Activated CD8-positive, alpha-beta memory T cell treated with anti-CD3 and anti-CD28 coated beads, Interleukin-2, amount 10 ng/mL, durations not matched to agents 7 days and 5 days (primary cell): ENCODE measurements at places on chromosomes 12 and 14.

GRCh38 chr14:48504921-48505320, 829.5 kb upstream of the MDGA2 start:
- DNase-seq, result no peak

- DNase-seq, result peak; percentile 51
These were observed 1.2 kb downstream of the PELI2 start for GRCh38 chr14:56119201-56119981.

GRCh38 chr12:2259369-2259768, 206.6 kb downstream of the CACNA1C start:
- DNase-seq, result no peak

GRCh38 chr12:20704860-20705259, 9.7 kb downstream of the SLCO1C1 start:
- no peak for DNase-seq

GRCh38 chr12:19856389-19856788, 417.1 kb downstream of the AEBP2 start:
- DNase-seq, result no peak

DNA sequence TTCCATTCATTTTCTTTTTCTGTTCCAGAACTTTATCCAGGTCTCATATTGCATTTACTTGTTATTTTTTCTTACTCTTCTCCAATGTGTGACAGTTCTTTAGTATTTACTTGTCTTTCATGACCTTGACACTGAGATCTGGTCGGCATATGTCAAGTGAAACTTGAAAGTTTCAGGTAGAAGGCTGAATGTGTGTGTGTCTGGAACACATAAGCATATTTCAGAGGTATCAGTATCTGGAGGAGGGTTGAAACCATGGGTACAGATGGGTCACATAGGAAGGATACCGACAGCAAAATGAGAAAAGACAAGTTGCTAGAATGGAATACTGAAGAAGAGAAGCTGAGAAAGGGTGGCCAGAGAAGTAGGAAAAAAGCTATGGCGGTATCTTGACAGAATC, 22.5 kb upstream of the PTGDR start:
- DNase-seq, result no peak

DNA sequence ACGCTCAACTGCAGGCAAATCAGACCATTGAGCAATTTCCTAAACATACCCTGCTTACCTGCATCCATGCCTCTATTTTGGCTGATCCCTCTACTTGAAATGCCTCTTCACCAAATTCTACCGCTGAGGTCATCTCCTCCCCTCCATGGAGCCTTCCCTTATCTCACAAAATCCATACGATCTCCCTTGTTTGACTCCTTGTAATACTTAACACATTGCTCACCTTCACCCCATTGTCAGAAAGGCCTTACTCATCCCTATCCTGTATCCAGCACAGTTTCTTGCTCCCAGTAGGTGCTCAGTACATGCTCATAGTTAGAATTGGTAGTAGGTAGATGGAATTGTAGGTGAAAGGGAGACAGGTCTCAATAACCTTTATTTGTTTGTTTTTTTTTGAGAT, 5.4 kb downstream of the DDN start:
- DNase-seq, result no peak

- peak; percentile 43 for DNase-seq
These were observed 1.2 kb upstream of the WSB2 start for GRCh38 chr12:118061873-118062843.

GRCh38 chr12:109436188-109436560, 40.9 kb downstream of the KCTD10 start:
- DNase-seq, result no peak

DNA sequence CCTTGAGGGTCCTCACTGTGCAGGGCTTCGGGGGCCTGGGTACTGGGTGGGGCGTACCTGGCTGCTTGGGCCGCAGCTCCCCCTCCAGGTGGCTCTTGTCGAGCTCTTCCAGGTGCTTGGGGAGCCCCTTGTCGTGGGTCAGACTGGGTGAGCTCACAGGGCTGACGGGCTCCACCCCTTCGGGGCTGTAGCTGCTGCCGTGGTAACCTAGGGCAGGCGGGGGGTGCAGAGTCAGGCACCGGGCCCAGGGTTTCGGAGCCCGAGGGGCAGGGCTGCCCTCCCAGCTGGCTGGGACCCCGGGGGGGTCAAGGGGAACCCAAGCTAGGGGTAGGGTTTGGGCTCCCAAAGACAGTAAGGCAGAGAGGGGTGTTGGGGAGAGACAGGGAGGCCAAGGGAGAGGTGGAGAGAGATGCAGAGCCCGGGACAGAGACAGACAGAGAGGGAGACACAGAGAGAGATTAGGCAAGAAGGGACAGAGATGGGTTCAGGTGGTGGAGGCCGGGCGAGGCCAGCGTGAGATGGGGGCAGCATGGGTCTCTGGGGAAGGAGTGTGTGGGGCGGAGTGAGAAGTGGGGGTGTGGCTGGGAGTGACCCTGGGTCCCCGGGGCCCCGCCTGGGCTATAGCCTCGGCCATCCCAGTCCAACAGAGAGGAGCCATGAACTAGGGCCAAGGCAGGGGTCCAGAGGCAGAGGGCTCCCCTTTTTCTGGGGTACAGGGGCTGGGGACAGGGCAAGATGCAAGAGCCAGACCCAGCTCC, 40.7 kb downstream of the RFLNA start:
- no peak for DNase-seq

DNA sequence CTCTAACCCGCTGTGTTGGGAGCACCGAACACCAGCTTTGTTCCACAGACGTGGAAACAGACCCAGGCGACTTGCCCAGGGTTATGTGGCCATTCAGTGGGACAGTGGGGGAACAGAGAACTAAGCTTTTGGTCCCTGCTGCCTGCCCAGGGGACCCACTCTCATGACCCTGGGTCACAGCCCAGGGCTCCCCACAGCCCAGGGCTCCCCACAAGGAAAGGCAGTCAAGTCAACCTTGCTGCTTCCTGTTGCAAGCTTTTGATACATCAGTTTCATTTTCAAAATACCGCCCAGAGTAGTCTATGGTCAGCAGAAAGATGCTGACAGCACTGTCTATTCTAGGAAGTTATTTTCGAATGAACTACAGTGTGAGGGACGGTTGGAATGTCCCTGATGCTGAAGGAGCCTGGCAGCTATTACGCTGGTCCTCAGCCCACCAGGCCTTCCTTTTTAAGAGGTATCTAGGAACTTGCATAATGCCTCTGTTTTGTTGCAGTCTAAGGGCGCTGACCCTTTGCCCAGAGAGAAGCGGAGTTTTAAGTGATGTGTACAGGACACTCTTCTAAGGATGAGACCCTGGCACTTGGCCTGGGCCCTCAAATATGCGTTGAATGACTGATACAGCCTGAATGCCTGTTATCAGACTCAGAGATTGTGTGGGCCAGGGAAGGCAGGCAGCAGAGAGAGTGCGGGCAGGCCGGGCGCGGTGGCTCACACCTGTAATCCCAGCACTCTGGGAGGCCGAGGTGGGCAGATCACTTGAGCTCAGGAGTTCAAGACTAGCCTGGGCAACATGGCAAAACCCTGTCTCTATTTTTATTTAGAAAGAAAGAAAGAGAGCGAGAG, 12.6 kb upstream of the TTC7B start:
- DNase-seq, result peak; percentile 67

DNA sequence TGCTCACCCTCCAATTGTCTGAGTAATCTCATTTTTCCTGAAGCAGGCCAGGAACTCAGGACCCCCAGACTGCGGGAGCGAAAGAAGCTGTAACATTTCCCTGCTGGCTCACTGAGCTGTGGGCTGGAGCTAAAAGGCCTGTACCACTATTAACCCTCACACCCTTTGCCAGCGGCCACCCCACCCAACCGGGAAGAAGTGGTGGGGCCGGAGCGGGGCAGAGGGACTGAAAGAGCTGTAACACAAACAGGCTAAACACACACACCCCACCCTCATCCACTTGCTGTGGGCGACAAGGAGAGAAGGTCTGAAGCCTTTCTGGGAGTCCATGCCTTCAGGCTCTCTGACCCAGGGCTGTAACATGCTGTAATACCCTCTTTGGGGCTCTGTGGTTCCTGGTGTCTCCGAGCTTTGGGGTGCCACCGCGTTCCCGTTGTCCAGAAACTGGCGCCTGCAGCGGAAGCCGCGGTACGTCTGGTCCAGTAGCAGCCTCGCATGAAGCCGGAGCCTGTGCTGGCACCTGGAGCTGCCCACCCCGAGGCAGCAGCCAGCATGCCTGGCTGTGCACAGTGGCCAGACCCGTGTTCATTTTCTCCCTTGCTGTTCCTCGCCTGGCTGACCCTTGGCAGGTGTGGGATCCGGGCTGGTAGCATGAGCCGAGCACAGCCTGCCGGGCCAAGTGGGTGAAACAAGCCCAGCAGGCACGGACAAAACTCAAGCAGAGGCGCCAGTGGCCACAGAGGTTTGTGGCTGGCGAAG, 345.5 kb upstream of the MGAT4C start:
- DNase-seq, result no peak

DNA sequence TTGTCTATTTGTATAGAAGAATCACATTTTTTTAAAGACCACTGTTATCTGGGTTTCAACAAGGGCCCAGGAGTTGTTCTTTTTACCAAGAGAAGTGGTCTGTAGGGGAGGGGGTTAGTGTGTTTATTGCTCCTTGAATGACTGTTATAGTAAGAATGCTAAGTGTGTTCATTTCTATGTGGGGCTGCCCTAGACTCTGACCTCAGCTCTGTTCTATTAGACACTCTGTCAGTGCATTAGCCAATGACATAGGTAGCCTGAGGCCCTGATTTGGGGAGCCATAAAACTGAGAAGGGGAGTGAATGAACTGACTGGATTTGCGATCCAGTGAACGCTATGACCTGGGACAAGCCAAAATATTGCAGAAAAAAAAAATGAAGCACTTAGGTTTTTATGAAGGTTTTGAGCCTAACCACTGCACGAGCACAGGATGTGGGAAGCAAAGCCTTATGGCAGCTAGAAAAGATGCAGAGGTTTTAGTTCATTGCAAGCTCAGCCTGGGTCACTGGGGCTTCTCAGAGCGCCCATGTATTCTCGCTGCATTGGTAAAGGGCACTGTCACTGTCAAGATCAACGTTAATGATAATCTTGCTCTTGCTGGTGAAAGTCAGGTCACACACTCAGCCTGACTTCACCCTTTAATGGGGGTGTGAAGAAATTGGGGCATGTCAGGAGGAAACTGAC, 63.8 kb downstream of the PRKCH start:
- DNase-seq, result peak; percentile 89

DNA sequence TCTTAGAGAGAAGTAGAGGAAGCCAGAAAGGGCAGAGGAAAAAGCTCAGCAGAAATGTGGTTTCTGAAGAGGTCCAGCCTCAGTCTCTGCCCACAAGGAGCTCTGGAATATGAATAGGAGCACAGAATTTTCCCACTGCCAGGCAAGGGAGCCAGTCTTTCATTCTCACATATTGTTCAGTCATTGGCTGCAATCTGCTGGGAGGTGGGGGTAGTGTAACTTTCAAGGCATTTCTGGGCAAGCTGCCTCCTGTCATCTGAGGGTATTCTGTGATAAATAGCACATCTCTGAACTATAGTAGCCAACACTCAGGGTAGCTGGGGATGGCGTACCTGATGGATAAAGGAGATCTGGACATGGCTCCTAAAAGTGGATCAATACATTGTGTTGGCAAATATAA, 127.2 kb downstream of the LRRK2 start:
- DNase-seq, result no peak

- DNase-seq, result no peak
These were observed 3.3 kb downstream of the NKX2-8 start for GRCh38 chr14:36579001-36579555.

- no peak for DNase-seq
These were observed 179.4 kb downstream of the KSR2 start for GRCh38 chr12:117789195-117789912.

DNA sequence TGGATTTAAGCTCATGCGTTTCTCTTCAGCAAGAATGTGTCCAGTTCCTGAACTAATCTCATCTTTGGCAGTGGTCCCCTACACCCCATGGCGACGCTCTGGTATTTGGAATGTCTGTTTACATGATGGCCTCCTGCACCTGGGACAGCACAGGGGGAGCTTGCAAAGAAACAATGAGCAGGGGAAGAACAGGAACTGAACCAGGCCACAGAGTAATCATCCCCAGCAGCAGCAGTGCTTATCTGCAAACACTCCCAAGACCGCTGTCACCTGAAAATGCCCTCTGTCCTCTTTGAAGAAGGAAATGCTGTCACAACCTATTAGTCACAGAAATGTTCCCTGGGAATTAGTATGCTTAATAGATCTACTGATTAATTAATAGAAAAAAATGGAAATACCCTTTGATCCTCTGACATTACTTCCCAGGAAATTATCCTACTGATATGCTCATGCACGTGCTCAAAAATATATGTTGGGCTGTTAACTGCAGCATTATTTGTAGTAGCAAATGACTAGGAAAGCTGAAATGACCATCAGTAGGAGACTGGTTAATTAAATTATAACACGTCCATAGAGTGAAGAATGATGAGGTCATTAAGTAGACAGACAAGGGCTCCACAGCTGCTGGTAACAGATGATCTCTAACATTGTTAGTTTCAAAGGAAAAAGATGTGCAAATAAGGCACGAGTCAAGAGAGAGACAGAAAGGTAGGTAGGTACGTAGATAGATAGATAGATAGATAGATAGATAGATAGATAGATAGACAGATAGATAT, 279.3 kb upstream of the FLRT2 start:
- no peak for DNase-seq

DNA sequence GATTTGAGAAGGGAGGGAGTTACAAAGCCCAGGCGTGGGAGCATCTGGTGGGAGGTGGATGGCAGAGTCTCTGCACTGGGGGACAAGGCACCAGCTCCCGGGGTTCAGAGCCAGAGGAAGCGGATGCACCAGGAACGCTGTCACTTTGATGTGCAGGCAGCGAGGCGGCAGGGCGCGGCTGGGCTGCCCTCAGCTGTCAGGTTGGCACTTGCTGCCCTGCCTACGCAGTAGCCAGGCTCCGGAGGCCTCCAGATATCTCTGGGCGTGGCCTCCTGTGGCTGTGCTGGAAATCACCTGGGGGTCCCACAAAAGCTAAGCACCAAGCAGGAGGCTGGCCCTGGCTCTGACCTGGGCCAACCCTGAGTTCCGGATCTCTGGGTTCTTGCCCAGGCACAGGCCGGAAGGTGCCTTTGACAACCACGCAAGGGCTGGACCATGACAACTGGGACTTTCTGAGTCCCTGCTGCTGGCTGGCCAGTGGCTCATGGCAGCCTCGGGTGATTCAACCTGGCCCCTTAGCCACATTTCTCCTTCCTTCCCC, 62.1 kb upstream of the MAP1LC3B2 start:
- no peak for DNase-seq

DNA sequence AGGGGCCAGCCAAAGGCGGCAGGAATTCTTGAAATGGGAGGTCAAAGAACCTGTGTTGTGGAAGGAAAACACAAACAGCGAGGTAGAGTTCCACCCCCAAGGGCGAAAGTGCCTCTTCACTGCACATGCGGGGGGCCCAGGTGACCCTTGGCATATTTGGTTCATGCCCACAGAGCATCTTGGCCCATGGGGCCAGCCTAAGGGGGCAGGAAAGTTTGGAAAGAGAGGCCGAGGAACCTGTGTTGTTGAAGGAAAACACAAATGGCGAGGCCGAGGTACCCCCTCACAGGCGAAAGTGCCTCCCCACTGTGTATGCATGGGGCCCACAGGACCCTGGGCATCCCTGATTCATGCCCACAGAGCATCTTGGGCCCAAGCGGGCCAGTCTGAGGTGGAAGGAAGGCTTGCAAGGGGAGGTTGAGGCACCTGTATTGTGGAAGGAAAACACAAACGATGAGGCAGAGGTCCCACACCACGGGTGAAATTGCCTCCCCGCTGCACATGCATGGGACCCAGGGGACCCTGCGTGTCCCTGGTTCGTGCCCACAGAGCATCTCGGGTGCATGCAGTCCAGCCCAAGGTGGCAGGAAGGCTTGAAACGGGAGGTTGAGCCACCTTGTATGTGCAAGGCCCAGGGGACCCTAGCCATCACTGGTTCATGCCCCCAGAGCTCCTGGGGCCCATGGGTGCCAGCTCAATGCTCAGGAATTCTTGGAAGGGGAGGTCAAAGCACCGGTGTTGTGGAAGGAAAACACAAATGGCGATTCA, 384.1 kb downstream of the ALG10 start:
- DNase-seq, result no peak

- no peak for DNase-seq
These were observed 713.9 kb upstream of the USP15 start for GRCh38 chr12:61546296-61546695.
